Heart right ventricle (tissue), 16 donors: ENCODE measurements at places on chromosomes 16 and 17.
A peak's percentile ranks its signal among the peaks of the same experiment; 100 is the strongest.

- DNase-seq, result no peak
Observed at GRCh38 chr16:11306997-11307638, 26.0 kb upstream of the PRM1 start.

- no peak for DNase-seq
Observed at GRCh38 chr17:59607817-59608403, 11.8 kb upstream of the CLTC start.

DNA sequence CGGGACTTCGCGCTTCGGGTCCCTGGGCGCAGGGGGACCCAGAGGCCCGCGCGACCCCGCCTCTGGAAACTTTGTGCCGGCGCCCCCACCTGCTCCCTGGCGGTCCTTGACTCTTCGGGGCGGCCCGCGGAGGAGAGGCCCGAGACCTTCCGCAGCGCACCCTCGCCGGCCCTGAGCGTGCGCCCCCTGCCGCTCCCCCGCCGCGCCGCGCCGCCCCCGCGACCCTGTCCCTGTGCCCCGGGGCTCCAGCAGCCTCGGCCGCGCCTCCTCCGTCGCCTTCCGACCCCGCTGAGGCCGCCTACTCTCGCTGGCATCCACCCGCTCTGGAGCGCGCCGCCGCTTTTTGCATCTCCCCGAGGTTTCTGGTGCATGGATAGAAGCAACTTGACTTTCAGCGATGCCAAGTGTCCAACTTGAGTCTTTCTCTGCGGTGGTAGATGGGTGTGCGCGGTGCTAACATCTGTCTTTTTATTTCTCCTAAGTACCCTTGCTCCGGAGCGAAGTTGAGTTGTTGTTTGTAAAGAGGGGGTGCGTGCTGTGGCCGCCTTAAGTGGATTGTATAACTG, 414 bp downstream of the DUSP14 start:
- DNase-seq, result peak; percentile 61

DNA sequence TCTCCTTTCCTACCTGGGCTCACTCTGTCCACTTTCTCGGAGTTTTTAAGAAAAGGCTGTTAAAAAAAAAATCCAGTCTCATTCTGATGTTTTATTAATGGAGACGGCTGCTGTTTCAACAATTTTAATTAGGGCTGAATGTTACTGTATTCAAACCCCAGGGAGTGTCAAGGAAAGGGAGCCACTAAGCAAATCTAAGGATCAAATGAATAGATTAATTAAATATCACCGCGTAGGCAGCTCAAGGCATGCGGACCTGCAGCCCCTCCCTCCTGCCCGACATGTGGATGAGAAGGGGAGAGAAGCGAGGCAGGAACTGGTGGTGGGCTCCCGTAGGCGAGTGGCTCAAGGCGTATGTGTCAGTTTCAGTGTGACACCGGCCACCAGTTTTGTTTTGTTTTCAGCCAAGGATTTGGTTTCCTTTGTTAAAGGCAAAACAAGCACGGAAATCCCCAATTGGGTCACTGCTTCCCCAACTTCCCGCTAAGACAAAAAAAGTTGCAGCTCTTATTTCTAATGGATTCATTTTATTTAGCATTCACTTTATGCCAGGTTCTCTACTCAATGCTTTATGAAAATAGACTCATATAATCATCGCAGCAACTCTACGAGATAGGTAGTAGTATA, 110.6 kb downstream of the GP2 start:
- DNase-seq, result no peak

GRCh38 chr16:64880994-64881393, 240.9 kb downstream of the CDH11 start:
- DNase-seq, result no peak

DNA sequence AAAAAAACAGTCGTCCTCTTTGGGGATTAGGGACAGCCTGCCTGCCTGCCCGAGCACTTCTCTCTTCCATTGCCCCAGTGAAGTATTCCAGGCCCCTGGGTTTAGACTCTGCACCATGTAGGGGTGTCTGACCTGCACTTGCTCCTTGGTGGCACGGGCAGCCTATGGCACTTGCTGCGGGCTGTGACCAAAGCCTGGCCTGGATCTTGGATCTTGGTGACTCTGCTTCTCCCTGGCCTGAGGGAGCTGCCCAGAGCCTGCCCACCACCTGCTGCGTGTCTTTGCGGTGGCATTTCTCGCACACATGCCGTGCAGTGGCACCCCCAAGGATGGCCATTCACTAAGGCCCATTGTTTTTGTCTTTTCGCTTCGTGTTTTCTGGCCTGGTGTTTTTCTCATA, 6.1 kb upstream of the STH start:
- DNase-seq, result no peak

DNA sequence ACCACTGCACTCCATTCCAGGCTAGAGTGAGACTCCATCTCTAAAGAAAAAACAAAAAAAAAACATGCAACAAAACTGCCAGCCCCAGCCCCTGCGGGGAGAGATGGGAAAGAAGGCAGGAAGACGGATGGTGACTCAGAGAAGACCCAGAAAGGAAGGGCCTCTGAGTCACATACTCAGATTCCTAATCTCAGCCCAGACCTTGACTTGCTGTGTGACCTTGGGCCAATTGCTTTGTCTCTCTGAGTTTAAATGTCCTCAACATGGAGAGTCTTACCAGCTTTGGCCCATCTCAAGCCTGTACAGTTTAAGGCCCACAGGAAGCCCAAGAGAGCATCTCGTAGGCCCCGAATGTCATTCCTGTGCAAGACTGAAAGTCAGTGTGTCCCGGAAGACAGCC, 86.5 kb upstream of the LHX1 start:
- no peak for DNase-seq

- no peak for DNase-seq
Observed at GRCh38 chr17:28720247-28720996, 637 bp downstream of the RPL23A start.

GRCh38 chr17:79974566-79975497, 60.8 kb downstream of the TBC1D16 start:
- DNase-seq, result no peak

DNA sequence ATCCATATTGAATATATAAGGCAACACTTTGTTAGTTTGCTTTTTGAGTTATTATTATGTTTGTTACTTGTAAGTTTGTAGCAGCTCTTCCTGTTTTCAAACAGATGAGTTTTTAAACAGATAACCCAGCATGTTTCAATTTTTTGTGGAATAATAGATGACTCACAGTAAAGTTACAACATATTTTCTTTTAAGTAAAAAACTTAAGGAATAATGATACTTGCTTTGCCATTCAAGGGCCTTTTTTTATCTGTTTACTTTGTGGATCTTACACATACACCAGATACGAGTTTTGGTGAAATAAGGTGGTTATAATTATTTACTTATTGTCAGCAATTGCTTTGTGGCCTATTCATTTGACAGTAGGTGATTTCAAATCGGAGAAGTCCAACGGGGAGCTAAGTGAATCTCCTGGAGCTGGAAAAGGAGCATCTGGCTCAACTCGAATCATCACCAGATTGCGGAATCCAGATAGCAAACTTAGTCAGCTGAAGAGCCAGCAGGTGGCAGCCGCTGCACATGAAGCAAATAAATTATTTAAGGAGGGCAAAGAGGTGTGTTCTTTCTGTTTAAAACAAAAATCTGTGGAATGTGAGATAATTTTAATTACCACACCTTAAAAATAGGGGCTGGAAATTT, 66.3 kb downstream of the BPTF start:
- no peak for DNase-seq

GRCh38 chr17:77140878-77141767, at the start of gene SEC14L1:
TSS of gene SEC14L1 (plus strand) at chr17:77140969. CDS start at chr17:77143597, 2,628 bp downstream.
- peak; percentile 54 for DNase-seq

DNA sequence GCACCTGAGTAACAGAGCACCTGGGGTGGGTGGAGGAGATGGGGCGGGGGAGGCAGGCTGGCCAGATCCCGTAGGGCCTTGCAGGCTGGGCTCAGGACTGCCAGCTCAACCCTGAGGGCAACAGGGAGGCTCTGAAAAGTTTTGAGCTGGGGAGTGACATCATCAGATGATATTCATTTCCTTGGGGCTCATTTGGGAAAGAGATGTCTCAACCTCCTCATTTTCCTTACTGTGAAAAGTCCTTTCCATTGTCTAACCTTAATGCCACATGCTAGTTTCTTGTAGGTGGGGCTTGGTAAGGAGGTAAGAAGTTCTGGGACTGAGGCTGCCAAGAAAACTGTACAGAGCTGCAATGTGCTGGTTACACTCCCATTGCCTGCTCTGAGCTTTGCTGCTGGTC, 3.7 kb downstream of the TNS4 start:
- DNase-seq, result no peak

DNA sequence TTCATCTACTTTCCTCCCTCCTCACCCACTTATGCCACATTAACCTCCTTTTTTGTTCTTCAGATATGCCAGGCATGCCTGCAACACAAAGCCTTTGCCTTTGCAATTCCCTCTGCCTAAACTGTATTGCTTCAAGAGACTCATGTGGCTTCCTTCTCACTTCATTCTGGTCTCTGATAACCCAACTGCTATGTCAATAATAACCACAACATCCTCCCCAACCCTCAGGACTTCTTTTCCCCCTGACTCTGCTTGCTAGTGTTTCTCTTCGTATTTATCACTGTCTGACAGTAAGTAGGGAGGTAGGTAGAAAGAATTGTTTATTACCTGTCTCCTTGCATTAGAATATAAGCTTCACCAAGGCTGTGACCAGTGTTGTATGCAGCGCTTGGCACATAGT, 22.4 kb downstream of the RBL2 start:
- DNase-seq, result no peak

DNA sequence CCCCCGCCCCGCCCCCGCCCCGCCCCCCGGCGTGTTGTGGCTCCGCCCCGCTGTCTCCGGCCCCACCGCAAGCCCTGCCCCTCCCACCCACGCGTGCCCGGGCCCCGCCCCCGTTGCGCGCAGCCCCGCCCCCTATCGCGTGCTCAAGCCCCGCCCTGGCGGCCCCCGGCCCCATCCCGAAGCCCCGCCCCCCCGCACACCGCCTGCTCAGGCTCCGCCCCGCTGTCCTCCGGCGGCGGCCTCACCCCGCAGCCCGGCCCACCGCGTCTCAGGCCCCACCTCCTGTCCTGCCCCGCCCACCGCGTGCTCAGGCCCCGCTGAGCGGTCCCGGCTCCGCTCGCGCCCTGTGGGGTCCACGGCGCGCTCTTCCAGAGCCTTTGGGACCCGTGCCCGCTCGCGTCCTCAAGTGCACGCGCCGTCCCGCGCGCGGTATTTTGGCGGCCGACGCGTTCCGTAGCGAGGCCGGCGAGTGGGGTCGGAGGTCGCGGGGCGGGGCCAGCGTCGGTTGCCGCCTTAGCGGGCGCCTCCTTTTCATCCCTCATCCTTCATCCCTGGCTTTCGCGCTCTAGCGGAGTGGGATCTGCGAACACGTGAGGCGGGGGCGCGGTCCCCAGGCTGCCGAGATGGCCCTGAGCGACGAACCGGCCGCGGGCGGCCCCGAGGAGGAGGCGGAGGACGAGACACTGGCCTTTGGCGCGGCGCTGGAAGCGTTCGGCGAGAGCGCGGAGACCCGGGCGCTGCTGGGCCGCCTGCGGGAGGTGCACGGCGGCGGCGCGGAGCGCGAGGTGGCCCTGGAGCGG, at the start of gene TBCD:
TBCD (plus strand) TSS at position 495 of the 800 bp plus-strand sequence; CDS start at position 624, 129 bp downstream.
- peak; percentile 93 for DNase-seq

GRCh38 chr16:4700997-4701743, 7.8 kb downstream of the NUDT16L1 start:
- DNase-seq, result peak; percentile 36

DNA sequence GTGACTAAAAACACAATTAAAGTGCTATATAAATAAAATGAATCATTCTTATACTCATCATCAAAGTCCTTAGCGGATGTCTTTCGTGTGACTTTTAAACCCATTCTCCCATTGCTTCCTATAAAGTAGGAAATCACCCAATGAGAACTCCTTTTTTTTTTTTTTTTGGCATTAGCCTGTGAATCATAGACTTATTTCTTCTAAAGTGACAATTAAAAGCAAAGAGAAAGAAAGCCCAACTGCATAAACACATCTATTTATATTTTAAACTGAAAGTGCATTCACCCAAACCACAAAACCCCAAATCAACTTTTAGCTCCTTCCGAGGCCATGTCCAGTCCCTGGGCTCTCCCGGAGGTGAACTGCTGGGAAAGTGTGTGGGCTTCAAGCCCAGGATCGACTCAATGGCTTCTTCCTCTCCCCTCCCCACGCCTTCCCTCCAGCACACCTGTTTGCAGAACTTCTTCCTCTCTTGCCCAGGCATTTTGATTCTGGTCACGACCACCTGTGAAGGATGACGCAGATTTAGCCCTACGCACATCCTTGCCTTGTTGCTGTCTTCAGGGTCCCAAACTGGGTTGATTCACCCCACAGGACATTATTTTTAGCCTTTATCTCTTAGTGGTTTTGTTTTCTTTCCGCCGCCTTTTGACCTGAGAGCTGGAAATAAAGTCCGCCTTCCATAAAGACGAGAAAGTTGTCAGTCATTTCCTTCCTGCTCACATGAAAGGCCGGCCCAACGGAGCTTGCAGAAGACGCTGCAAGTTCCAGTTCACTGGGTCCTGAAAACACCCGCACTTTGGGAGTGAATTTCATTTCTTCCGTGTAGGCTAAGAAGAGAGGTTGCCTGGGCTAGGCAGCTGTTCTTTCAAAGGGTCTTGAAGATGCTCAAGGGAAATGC, 166.8 kb downstream of the MAP2K6 start:
- no peak for DNase-seq

DNA sequence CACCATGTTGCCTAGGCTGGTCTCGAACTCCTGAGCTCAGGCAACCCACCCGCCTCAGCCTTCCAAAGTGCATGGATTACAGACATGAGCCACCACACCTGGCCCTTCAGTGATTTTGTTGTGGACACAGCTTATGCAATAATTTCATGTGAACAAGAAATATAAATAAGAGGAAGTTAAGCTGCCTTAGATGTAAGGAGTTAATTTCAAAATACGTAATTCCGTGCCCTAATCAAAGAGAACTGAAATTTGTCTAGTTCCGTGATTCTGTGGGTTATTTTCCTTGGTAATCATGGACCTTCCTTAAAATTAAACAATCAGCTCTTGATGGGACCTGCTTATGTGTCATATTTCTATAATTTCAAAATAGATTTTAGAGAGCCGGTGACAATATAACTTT, 11.9 kb downstream of the TVP23A start:
- no peak for DNase-seq

DNA sequence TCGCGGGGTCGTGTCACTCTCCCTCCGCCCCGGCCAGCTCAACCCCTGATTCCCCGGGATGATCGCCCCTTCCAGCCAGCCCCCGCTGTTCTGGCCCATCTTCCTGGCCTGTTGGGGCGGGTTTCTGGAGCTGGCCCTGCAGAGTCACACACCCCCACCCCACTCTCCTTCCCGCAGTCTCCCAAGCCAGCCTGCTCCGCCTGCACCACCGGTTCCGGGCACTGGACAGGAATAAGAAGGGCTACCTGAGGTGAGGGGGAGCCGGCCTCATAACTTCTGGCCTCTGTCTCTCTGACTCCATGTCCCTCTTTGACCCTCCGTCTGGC, 621 bp downstream of the CHP2 start:
- DNase-seq, result no peak

GRCh38 chr16:47660540-47660939, 199.4 kb downstream of the PHKB start:
- no peak for DNase-seq

DNA sequence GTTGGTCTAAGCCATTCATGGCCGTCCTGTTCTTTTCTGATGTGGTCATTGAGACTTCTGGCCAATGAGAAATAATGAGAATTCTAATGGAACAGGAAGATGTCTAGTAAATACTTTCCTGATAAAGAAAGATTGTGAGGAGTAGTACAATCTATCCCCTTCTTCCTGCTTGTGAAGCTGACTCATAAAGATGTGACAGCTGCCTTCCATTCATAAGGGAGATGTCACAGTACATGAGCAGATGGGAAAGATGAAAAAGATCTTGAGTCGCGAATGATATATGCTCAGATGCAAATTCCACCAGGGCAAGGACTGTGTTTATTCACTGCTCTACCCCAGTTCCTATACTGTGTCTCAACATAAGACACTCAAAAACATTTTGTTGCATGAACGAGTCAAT, 111.7 kb upstream of the FOXF1 start:
- no peak for DNase-seq
